NCI-H2081 treated with DMSO at 0.1 percent for 48 hours (cell line): ENCODE measurements at places on chromosomes 4 and X.

- no peak for DNase-seq
These were observed 411.9 kb downstream of the GPAT3 start for GRCh38 chr4:83947830-83948193.

- no peak for DNase-seq
These were observed 37.2 kb upstream of the GPR78 start for GRCh38 chr4:8542776-8543525.

DNA sequence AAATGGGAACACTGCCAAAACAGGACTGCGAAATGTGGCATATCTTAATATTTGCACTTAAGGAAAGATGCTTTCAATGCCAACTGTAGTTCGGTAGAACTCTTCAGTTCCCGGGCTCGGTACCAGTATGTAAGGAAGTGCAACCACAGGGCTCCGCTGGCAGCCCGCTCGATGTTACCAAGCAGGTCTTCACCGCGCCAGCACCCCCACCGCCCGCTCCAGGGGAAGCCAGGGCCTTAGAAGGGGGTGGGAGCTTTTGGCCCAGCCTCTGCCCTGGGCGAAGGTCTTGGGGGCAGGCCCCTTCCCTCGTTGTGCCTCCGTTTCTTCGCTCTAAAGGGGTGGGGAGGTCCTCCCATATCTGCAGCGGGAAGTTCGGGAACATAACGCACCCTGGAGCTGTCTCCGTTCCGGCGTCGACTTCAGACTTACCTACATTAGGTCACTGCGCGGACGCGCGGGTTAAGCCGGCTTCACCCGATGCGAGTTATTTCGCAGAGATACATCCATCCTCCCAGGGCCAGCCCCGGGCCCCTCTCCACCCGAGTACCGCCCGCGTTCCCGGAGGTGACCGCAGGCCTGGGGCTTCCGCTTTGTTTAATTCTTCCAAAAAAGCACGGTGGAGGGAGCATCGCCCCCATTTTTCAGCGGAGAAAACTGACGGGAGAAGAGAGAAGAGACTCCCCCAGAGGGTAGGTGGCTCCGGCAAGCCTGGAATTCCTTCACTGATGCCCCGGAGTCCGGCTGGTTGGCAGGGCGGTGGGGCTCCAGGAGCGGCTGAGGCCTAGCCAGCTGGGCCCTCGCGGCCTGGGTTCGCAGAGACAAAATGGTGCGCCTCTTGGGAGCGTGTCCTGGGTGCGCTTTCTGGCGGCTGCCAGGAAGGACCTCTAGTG is 1.0 kb upstream of the HMX1 start:
- DNase-seq = no peak

DNA sequence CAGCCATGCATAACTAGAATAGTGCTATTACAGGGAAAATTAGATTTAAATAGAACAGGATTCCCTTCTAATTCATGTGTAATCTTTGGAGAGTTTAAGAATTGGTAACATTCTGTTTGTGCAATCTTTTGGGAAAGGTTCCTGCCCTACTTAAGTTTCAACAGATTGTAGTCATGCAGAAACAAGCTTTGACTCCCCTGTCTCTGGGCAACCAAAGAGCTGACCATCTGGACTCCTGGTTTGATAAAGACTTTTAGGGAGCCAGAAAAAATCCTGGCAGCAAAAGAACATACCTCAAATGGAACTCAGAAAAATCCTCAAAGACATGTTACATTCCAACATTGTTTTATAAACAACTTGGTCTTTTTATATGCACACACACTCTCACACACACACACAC is 191.1 kb upstream of the NEIL3 start:
- DNase-seq = no peak

DNA sequence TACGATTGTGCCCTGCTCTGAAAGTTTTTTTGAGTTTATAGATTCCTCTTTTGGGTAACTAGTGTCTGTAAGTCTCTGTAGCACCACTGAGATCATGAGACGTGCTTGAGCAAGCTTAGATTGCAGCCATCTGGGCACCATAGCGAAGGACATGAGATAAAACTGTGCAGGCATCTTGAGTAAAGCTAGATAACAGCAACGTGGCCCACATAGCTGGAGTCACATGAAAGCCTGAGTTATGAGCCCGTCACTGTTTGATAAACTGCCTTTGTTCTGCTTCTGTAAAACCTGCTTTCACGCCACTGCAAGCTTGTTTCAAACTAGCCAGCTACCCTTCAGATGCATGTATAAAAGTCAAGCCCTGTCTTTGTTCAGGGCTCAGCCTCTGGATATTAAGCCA is 359.1 kb upstream of the CXorf51A start:
- DNase-seq = no peak

DNA sequence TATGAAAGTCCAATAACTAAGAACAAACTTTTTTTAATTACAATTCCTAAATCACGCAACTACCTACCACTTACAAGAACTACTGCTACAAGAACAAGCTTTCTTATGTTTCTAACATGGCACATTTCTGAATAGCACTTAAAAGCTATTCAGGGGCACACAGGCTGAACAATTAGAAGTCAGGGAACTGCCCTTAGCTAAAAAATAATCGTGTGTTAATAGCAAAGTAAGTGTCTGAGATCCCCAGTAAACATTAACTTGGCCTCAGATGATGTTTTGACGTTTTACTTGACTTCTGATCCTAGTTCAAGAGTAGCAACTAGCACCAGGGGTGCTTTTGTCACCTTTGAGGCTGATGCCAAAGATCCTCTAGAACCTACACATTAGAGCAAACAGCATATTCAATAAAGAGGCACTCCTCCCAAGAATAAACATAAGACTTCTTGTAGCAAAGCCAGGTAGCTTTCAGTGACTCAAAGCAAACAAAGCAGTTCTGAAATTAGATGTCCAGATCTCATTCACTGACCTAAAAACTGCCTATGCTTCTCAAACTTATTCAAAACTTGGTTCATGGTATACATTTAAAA is 16.2 kb downstream of the SPOCK3 start:
- DNase-seq = peak; percentile 66

DNA sequence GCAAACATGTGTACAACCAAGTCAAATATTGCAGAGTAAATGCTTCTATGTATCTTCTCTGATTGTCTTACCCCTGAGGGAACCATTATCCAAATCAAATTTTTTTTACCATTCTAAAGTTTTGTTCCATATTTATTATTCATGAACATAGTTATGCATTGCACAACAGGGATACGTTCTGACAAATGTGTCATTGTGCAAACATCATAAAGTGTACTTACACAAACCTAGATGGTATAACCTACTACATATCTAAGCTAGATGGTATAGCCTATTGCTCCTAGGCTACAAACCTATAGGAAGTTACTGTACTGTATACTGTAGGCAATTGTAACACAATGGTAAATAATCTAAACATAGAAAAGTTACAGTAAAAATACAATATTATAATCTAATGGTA is 23.4 kb downstream of the BEX3 start:
- DNase-seq = no peak

DNA sequence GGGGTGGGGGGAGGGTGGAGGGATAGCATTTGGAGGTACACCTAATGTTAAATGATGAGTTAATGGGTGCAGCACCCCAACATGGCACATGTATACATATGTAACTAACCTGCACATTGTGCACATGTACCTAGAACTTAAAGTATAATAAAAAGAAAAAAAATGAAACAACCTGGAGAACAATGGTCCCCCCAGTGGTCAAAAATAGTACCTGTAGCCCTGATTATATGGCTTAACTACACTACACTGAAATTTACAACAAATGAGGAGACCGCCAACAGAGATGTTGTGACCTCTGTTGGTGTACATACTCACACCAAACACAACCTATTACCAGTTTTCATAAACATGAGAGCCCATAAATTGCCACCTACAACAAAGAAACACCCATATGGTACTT is 7.3 kb upstream of the MAGEE1 start:
- DNase-seq = no peak

GRCh38 chrX:20595928-20596575 is 329.3 kb upstream of the RPS6KA3 start:
- DNase-seq = no peak

- no peak for DNase-seq
These were observed 39.7 kb upstream of the BMP3 start for GRCh38 chr4:80990851-80991250.

- DNase-seq = no peak
These were observed 168.8 kb upstream of the FAM47A start for GRCh38 chrX:34300871-34301270.

DNA sequence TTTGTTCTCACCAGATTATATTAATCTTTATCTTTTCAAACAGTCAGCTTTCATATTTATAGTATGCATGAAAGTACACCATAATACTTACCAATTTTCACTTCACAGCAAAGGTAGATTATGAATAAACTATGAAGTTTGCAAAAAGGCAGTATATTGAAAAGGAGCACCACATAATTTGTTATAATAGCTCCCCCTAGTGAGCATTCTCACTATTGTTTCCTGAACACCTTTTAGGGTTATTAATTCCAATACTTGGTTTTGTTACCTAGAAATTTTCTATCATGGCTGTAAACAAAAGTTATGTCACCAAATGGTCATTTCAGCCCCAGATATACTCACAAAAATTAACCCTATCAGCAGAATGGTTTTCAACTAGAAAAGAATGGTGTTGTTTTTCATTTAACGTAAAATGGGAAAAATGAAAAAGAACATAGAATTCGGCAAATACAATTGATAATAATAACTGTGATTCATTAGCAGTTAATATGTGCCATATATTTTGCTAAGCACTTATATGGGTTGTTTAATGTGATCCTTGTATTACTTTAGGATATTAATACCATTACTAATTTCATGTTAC is 30.2 kb upstream of the NKX6-1 start:
- no peak for DNase-seq

DNA sequence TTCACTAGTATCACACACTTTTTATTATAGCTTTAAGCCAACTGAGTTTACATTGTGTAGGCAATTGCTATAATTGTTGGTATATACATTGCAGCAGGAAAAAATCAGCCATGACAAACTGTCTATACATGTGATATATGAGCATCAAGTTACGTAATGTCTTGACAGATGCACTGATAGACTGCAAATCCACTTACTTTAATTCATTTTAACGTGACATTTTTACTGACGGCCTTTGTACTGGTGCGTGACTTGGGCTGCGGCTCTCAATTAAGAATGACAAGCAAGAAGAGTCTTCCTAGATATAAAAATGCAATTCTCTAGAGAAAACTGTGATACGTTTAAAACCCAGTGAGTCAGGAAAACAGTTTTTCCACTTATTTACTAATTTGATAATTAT is 143.8 kb downstream of the ACTRT1 start:
- DNase-seq = no peak

- DNase-seq = no peak
These were observed 103.6 kb downstream of the HPGD start for GRCh38 chr4:174418640-174419212.

- DNase-seq = no peak
These were observed 337.7 kb downstream of the BMPR1B start for GRCh38 chr4:95095348-95095974.

DNA sequence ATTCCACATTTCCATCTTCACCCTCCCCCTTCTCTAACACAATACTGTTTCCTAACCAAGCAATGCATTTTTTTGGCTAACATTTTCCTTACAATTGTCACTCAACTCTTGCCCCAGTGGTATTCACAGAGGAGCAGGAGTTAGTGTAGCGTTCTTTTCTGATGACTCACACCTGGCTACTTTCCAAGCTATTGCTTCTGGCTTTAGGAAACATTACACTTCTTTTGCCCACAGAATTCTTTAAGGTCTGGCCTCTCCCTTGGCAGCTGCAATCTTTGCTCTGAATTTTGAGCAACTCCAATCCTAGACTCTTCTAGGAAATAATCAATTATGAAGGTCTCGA is 27.5 kb upstream of the PDGFC start:
- DNase-seq = no peak

GRCh38 chr4:109065006-109065405 is 237.5 kb downstream of the COL25A1 start:
- DNase-seq = no peak

GRCh38 chrX:78123190-78123589 is 16.3 kb downstream of the TAF9B start:
- DNase-seq = no peak

DNA sequence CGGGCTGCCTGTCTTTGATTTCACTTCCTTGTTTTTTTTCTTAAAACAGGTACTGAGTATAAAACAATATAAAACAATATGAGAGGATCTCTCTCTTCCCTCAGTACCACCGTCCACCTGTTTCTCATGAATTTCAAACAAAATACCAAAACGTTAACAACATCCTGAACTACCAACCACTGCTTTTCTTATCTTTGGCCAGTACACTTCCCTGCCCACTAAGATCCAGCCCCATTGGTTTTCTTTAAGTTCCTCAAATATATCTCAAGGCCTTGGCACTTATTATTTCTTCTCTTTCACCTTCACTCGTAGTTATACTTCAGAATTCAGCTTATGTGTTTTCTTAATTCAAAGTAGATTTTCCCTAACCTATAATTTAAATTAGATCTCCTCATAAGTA is 370.2 kb upstream of the GRIA3 start:
- DNase-seq = no peak

DNA sequence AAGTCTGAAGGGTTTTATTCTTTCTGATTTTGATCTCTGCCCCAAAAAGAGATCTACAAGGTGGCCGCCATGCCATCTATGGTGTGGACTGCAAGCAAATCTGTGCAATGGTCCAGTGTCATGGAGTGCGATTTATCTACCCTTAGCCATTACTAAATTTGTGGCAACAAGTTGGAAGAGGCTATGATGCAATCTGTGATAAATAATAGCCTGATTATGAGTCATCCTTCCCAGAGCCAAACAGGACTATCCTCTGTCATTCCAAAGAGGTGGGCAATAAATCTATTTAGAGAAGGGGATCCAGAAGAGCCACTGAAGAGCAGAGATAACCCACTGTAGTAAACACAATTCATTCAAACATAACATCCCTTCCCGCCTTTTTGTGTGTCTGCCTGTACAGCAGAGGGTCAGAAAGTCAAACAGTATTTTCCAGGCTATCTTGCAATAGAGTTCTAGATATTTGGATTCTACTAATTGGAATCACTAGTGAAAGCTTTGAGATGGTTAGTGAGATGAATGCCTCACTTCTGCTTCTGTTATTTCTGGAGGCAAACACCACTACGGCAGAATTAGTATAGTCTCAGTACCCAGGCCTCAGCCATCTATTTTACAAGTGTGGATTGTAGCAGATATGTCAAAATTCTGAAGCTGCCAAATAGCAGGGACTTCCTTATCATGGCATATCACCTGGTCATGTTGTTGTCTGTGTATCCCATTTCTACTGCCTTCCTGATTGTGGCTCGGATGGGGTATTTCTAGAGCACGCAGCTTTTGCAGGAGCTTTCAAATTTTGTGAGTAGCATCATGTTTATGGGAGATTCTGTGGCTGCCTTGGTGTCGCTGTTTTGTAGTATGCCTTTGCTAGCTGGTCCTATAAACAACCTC is 192.0 kb downstream of the SMIM20 start:
- no peak for DNase-seq

DNA sequence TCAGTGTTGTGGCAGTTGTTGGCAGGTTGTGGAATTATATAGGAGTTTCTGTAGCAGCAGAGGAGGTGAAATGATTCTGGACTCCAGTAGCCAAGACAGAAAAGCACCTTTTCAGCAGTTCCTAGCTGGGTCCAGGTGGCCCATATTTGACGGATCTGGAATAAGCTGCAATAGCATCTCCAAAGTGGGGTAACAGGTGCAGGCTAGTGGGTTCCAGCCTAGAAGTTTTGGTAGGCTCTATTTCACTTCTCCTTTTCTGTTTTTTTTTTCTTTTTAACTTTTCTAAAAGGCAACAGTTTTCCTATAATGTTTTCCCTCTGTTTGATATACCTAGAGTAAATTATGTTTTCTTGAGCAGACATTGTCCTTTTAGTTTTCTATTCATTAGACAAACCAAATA is 392.5 kb downstream of the C4orf33 start:
- DNase-seq = no peak

- DNase-seq = no peak
These were observed 29.0 kb upstream of the CCDC110 start for GRCh38 chr4:185500576-185500975.

- peak; percentile 89 for DNase-seq
These were observed 179.6 kb upstream of the NOCT start for GRCh38 chr4:138835832-138836533.
